ENCODE measurements at places on chromosomes 16 and 17.

DNA sequence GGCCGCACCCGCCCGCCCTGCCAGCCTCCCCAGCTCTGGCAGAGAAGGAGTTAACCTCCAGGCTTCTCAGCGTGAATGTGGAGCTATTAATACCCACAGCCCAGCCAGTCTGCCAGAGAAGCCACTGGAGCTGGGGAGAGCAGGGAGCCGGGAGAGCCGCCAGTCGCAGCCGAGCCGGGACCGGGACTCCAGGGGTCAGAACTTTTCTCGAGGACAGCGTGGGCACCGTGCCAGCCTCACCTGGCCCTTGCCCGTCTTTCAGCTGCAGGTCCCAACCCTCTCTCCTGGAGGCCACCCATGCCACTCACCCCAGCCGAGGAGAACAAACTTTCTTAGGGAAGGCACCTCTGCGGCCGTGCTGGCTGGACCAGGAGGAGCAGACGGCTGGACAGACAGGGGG, 33.8 kb upstream of the SBK1 start:
- no peak for DNase-seq

GRCh38 chr17:72413077-72414031, 292.5 kb downstream of the SOX9 start:
- DNase-seq: no peak

DNA sequence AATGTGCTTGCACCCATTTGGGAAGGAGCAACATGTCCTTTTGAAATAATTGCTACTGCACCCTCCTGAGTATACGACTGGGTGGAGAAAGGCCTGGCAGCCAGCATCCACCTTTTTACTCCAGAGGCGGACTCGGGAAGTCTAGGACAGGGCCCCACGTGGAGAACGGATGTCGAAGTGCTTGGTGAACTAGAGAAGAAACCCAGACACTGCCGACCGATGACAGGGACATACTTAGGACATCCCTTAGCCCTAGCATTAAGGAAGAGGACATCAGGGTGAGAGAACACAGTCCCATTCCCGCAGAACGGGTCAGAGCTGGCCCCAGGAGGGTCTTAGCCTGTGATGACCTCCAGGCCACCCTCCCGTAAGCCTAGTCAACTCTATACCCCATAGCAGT, 3.8 kb downstream of the YBX2 start:
- no peak for DNase-seq

DNA sequence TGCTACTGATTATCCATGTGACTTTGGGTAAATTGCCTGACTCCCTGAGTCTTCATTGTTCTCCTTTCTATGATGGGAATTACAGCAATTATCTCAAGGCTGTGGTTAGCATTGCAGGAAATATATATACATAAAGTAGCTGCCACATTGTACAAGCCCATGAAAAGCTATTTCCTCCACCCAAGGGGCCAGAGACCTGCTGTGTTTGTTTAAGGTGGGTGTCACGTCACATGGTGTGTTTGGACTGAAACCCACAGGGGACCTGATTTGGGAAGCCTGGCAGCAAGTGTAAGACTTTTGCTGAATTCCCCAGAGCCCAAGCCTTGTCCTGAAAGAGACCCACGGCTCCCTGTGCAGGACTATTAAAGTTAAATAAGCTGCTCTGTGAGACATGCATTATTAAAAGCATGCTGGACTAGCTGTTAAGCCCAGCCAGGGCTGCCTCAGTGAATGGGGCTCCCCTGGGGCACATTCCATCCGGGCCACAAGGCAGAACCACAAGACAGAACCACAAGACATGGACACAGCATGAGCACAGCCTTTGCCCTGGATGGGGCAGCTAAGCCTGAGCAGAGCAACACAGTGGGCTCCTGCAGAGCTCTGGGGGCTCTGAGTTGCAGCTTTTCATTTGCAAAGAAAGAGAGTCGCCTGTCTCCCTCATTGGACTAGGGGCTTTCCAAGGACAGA, 148.9 kb downstream of the SPACA3 start:
- DNase-seq: no peak

- no peak for DNase-seq
These were observed 26.5 kb upstream of the ADGRG1 start for GRCh38 chr16:57601801-57602478.

DNA sequence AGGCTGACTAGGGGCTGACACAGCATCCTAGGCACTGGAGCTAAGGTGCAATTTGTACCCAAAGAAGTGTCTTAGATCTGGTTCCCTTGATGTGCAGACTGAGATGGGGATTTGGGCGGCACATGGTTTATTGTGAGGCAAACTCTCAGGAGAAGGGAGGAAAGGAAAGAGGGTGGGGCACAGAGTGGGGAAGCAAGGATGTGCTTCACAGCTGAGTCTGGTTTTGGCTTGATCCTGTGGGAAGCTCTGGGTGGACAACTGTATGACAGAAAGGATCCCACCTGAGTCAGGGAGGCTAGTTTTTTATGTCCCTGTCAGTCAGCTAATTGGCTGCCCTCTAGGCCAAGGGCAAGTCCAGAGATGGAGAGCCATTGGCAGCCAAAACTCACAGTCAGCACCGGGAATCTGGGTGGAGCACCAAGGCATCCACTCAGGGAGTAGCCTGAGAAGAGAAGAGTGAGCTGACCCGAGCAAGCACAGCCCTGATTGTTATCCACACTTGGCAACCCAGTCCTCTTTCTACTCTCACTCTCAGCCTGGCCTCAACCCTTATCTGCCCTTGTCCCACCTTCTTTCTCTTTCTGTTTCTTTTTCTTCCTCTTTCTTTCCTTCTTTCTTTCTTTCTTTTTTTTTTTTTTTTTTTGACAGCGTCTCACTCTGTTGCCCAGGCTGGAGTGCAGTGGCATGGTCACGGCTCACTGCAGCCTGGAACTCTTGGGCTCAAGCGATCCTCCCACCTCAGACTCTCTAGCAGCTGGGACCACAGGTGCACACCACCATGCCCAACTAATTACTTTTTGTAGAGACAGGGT, 12.0 kb downstream of the ARL4D start:
- no peak for DNase-seq

Measured in stimulated activated CD4-positive, alpha-beta T cell treated with anti-CD3 and anti-CD28 coated beads, TNF-alpha, amount 100 ng/mL, for 4 hours (primary cell).